ENCODE measurements at places on chromosomes 13 and 19.

GRCh38 chr13:29958476-29958875 lies 108.1 kb upstream of the UBL3 start:
- DNase-seq = no peak

- peak; percentile 80 for DNase-seq
Measured at GRCh38 chr19:41597600-41598041, 21.7 kb downstream of the CEACAM21 start.

DNA sequence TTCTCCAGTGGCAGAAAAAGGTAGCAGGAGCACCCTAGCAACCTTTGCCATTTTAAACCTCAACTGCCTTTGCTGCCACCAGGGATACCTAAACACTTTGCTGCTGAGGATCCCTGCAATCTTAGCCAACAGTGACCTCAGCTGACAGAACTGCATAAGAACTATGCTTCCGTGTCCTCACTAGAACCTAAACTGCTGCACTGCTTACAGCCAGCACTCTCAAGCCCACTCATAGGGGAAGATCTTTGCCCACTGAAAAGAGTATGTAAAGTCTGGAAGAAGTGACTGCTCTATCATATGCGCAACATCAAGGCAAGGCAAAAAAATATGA lies 270.0 kb upstream of the PCDH20 start:
- no peak for DNase-seq

GRCh38 chr13:54599413-54599812 lies 1570.8 kb downstream of the OLFM4 start:
- DNase-seq = no peak

DNA sequence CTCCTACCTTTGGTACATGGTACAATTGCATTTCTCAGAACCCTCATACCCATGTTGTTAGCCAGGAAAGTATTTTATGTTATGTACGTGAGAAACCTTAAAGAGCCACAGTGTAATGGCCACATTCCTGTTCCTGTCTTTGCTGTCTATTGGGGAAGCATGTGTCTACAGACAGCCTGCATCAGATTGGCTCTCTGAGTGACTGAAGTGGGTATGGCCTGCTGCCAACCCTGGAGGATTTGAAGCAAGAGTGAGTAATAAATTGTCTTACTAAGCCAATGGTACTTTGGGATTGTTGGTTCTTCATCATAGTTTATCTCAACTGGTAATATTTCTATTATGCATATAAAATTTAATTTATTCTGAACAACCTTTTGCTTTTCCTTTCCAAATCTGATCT lies 574.1 kb downstream of the LMO7 start:
- DNase-seq = peak; percentile 9

- no peak for DNase-seq
Measured at GRCh38 chr13:46405457-46405856, 18.4 kb upstream of the RUBCNL start.

GRCh38 chr13:22967669-22968068 lies 213.1 kb upstream of the SGCG start:
- DNase-seq = no peak
